Suprapubic skin (tissue), 4 donors: ENCODE measurements at places on chromosomes 1 and 21. TPM values are rescaled to one million over a fixed set of nuclear protein-coding genes. Genes with fewer than 3 reads are reported as not detected.
A peak's percentile ranks its signal among the peaks of the same experiment; 100 is the strongest.

DNA sequence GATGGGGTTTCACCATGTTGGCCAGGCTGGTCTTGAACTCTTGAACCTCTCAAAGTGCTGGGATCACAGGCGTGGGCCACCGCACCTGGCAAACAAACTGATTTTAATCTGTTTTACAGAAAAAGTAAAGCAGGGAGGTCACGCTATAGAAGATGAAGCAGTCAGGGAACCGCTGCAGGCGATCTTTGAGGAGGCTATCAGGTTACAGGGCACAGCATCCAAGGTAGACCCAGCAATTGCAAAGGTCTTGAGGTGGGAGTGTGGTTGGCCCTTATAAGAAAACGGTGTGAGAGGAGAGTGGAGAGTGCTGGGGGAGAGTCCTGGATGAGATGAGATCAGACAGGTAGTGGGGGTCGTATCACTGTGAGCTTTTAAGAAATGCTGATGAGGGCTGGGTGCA lies 2.6 kb upstream of the TMCO4 start:
- H3K27ac ChIP-seq: no peak overlapping the region

The ATAD3C gene
- total RNA-seq: 4.2 TPM

GRCh38 chr1:172627702-172628101 lies 31.2 kb upstream of the FASLG start:
- H3K27ac ChIP-seq: no peak overlapping the region
- no peaks in the 10 kb centered on the region for H3K27me3 ChIP-seq
- no peaks in the 10 kb centered on the region for H3K36me3 ChIP-seq
- DNase-seq: no peak

- no peaks in the 10 kb centered on the region for H3K27me3 ChIP-seq
- H3K4me1 ChIP-seq: no peaks in the 10 kb centered on the region
- H3K36me3 ChIP-seq: no peaks in the 10 kb centered on the region
Measured at GRCh38 chr1:221078260-221078965, 199.2 kb downstream of the HLX start.

- H3K27ac ChIP-seq: no peak within 1 kb of the TSS
- no peak for DNase-seq
- no peak within 1 kb of the TSS for H3K4me3 ChIP-seq
- no peaks in the 10 kb centered on the region for H3K36me3 ChIP-seq
- H3K4me1 ChIP-seq: no peaks in the 10 kb centered on the region
Measured at GRCh38 chr1:158754420-158754819, at the start of gene OR6K6. TSS of gene OR6K6 (plus strand) at chr1:158754720. CDS start at chr1:158754888, 168 bp downstream.

DNA sequence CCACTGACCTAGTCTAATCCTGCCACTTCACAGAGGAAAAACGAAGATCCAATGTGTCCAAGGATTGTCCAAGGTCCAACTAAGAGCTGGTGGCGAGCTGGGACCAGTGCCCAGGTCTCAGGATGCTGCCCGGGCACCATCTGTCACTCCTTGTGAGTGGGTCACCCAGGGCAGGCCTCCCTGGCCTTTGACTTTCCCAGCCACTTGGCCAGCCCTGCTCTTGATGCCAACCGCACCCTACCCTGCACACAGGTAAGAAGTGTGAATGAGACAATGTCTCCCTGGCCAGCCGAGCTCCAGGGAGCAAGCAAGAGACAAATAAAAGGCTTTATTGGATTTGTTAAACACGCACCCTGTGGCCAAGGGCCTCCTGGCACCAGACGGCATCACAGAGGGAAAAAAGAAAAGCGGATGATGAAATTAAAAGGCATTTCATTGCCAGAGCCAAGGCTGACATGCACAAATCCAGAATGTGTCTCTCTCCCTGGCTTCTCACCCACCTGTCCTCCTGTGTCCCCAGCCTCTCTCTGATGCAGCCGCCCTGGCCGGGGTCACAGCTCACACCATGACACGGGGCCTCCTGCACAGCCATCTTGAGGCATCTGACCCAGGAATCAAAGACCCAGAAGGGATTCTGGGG lies 72.8 kb downstream of the CAMK2N1 start:
- no peaks in the 10 kb centered on the region for H3K36me3 ChIP-seq
- peak; percentile 59 for DNase-seq
- peaks cover 7% of the 10 kb centered on the region for H3K27me3 ChIP-seq
- H3K27ac ChIP-seq: no peak overlapping the region

DNA sequence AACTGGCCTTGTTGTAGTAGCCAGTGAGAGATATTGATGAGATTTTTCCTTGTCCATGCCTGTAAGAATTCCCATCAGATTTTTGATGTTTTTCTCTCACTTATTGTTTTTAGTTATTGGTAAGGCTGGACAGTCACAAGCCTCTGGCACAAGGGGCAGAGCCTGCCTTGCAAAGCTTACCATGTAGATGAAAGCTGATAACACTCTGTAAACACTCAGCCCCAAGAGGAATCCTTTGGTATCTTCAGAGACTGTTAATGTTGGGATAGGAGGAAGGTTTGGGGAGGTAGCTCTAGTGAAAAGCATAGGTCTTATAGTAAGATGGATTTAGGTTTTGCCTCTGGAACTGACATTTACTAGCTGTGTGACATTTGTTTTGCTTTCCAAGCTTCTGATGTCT lies 37.7 kb downstream of the MARK1 start:
- peaks cover 6% of the 10 kb centered on the region for H3K4me1 ChIP-seq
- no peak for DNase-seq
- H3K36me3 ChIP-seq: no peaks in the 10 kb centered on the region
- no peak overlapping the region for H3K4me3 ChIP-seq
- no peak overlapping the region for H3K27ac ChIP-seq

DNA sequence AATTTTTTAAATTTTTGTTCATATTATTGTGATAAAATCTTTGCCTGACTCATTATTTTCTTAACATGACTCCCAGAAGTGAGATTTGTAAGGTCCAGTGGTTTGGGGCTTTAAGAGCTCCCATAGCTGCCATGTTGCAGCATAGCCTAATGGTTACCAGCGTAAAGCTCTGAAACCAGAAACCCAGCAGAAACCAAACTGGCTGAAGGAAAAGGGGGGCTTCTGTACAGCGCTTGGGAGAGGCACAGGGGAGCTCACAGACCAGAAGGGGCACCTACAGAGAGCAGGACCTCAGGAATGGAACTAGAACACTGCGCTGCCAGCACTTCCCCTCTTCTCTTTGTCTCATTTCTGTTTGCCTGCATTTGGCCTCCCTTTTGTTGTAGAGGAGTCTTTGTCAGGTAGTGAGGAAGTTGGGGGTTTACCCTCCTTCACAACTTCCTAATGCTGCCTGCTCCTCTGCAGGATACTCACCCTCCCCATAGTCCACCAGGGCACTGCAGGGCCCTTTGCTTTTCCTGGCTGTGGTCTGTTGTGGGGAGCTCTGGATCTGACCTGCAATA lies 2.6 kb upstream of the PYCR2 start:
- H3K4me1 ChIP-seq: peaks cover 27% of the 10 kb centered on the region
- no peak overlapping the region for H3K4me3 ChIP-seq
- H3K27me3 ChIP-seq: no peaks in the 10 kb centered on the region
- DNase-seq: no peak
- H3K27ac ChIP-seq: no peak overlapping the region

GRCh38 chr1:94463056-94463764 lies 45.0 kb downstream of the ABCD3 start:
- peaks cover 5% of the 10 kb centered on the region for H3K4me1 ChIP-seq
- peaks cover 34% of the 10 kb centered on the region for H3K36me3 ChIP-seq
- H3K27ac ChIP-seq: no peak overlapping the region
- H3K4me3 ChIP-seq: no peak overlapping the region

The ETV3L gene
- total RNA-seq: not detected

The SPRR1B gene
- 1.8 TPM for total RNA-seq

The SLAMF8 gene
- 4.1 TPM for total RNA-seq

The LGR6 gene
- 4.2 TPM for total RNA-seq

GRCh38 chr1:180363246-180363995 lies 133.4 kb downstream of the LHX4 start:
- no peaks in the 10 kb centered on the region for H3K27me3 ChIP-seq
- no peaks in the 10 kb centered on the region for H3K36me3 ChIP-seq
- DNase-seq: no peak
- H3K4me1 ChIP-seq: no peaks in the 10 kb centered on the region
- H3K4me3 ChIP-seq: no peak overlapping the region

The PLCH2 gene
- total RNA-seq: 155 TPM

- H3K27me3 ChIP-seq: no peaks in the 10 kb centered on the region
- no peak overlapping the region for H3K4me3 ChIP-seq
- peaks cover 7% of the 10 kb centered on the region for H3K36me3 ChIP-seq
- H3K27ac ChIP-seq: no peak overlapping the region
Measured at GRCh38 chr1:25445993-25446538, 15.4 kb downstream of the MACO1 start.

The LRRC8C gene
- total RNA-seq: 10.0 TPM

The TSPAN2 gene
- total RNA-seq: 1.1 TPM

The TRIM67 gene
- total RNA-seq: not detected

GRCh38 chr21:45178070-45178608 lies 103.8 kb downstream of the ADARB1 start:
- no peak for DNase-seq
- H3K27ac ChIP-seq: no peak overlapping the region
- H3K4me3 ChIP-seq: no peak overlapping the region
- peaks cover 46% of the 10 kb centered on the region for H3K36me3 ChIP-seq
- H3K4me1 ChIP-seq: no peaks in the 10 kb centered on the region

GRCh38 chr1:183841550-183841949 lies 36.6 kb downstream of the RGL1 start:
- no peak for DNase-seq
- no peak overlapping the region for H3K27ac ChIP-seq

- peaks cover 10% of the 10 kb centered on the region for H3K4me1 ChIP-seq
- H3K27me3 ChIP-seq: no peaks in the 10 kb centered on the region
- no peaks in the 10 kb centered on the region for H3K36me3 ChIP-seq
- H3K27ac ChIP-seq: no peak overlapping the region
- DNase-seq: no peak
- H3K4me3 ChIP-seq: no peak overlapping the region
Measured at GRCh38 chr21:33847588-33848248, 67.9 kb downstream of the ATP5PO start.

The KCNK2 gene
- 5.2 TPM for total RNA-seq

- H3K4me3 ChIP-seq: no peak overlapping the region
- H3K27me3 ChIP-seq: no peaks in the 10 kb centered on the region
- H3K4me1 ChIP-seq: no peaks in the 10 kb centered on the region
- H3K36me3 ChIP-seq: no peaks in the 10 kb centered on the region
- H3K27ac ChIP-seq: no peak overlapping the region
Measured at GRCh38 chr1:119351997-119352396, 16.6 kb upstream of the HAO2 start.

DNA sequence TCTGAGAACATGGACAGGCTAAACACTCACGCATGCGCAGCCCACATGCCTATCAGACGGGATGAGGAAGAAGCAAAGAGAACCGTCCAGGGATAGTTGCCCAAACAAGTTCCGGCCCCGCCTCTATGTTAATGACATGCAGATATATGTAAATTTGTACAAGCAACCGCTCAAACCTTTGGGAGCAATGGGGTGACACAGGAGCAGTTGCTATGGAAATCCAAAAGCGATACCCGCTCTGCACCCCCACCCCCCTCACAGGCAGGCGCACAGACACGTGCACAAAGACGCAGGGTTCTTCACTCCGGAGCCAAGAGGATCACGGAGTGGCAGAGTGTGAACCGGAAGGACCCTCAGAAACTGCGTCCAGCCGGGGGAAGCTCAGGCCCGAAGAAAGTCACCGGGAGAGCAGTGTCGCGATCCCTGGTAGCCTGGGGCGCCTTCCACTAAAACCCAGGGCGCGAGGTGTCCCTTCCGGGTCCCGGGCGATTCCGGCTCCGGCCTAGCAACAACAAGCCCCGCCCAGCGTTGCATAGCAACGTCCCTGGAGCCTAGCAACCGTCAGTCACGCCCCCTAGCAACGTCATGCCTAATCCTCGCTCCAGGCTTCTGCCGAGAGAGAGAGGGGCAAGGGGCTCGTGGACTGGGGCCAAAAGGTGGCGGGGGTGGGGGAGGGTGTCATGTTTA lies 24.1 kb upstream of the ADGRB2 start:
- H3K36me3 ChIP-seq: no peaks in the 10 kb centered on the region
- H3K27me3 ChIP-seq: no peaks in the 10 kb centered on the region
- H3K4me1 ChIP-seq: peaks cover 17% of the 10 kb centered on the region
- H3K27ac ChIP-seq: peak overlapping the region; percentile 80
- peak overlapping the region; percentile 61 for H3K4me3 ChIP-seq
- peak; percentile 95 for DNase-seq

DNA sequence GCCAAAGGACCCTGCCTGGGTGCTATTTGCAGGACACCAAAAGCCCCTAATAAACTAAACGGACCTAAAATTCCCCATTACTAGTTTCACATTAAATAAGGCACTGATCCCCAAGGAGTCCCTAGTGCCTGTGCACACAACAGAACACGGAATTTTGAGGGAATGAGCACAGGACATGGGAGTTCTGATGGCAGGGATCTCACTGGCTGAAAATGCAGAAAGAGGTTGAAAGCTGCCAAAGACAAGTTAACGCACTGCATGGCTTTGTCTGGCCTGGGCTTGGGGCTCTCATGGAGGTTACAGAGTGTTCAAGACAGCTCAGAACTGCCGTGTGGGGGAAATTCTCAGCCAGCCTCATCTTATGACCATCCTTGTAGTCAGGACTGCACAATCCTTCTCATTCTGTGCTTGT lies 15.6 kb upstream of the ATP1B1 start:
- no peak for DNase-seq
- no peak overlapping the region for H3K4me3 ChIP-seq
- H3K36me3 ChIP-seq: no peaks in the 10 kb centered on the region

DNA sequence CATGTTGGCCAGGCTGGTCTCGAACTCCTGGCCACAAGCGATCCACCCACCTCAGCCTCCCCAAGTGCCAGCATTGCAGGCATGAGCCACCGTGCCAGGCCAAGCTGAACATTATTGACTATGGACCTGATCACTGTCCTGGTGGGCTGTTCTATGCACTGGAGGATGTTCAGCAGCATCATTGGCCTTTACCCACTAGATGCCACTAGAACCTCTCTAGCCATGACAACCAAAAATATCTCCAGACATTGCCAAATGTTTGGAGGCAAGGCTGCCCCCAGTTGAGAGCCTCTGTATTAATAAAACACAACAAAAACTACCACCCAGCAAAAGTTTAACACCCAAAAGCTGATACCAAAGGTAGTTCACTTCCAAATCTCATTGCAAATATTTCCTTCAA lies 110.8 kb upstream of the SOD1 start:
- H3K4me1 ChIP-seq: no peaks in the 10 kb centered on the region
- H3K36me3 ChIP-seq: no peaks in the 10 kb centered on the region
- no peak for DNase-seq
- H3K27me3 ChIP-seq: no peaks in the 10 kb centered on the region
- H3K27ac ChIP-seq: no peak overlapping the region
- no peak overlapping the region for H3K4me3 ChIP-seq

GRCh38 chr1:55702064-55702463 lies 486.9 kb upstream of the USP24 start:
- H3K27me3 ChIP-seq: no peaks in the 10 kb centered on the region
- DNase-seq: no peak
- H3K4me1 ChIP-seq: no peaks in the 10 kb centered on the region
- no peak overlapping the region for H3K27ac ChIP-seq
- H3K36me3 ChIP-seq: no peaks in the 10 kb centered on the region

- H3K4me1 ChIP-seq: peaks cover 3% of the 10 kb centered on the region
- no peaks in the 10 kb centered on the region for H3K36me3 ChIP-seq
- H3K4me3 ChIP-seq: no peak overlapping the region
- H3K27me3 ChIP-seq: peaks cover 20% of the 10 kb centered on the region
Measured at GRCh38 chr1:22264464-22265341, 121.8 kb upstream of the WNT4 start.

- no peak for DNase-seq
- no peaks in the 10 kb centered on the region for H3K27me3 ChIP-seq
- no peaks in the 10 kb centered on the region for H3K4me1 ChIP-seq
- H3K4me3 ChIP-seq: no peak overlapping the region
- no peaks in the 10 kb centered on the region for H3K36me3 ChIP-seq
- no peak overlapping the region for H3K27ac ChIP-seq
Measured at GRCh38 chr1:239308701-239309333, 77.6 kb upstream of the CHRM3 start.
